ENCODE measurements at places on chromosomes 1 and 21. TPM values are rescaled to one million over a fixed set of nuclear protein-coding genes. Genes with fewer than 3 reads are reported as not detected.

The TGFBR3 gene
- 11.4 TPM for polyA plus RNA-seq

The NHLH1 gene
- not detected for polyA plus RNA-seq

DNA sequence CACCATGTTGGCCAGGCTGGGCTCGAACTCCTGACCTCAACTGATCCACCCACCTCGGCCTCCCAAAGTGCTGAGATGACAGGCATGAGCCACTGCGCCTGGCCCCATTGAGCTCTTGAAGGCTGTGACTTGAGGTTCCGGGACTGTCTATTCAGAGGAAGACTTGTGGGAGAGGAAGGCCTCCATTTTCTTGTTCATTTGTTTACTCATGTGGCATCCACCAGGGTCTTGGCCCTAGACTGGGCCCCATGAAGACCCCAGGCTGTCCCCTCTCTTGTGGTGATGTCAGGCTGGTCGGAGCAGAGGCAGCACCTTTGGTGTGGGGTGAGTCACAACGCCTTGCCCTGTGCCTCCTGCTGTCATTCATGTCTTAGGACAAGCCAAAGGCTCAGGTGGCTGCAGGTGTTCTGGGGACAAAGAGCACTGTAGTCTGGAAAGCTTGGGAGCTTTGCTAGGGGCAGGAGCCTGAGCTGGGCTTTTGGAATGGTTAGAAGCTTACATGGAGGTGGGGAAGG is 224.6 kb upstream of the C1orf174 start:
- H3K27me3 ChIP-seq, result no peaks in the 10 kb centered on the region
- H3K4me1 ChIP-seq, result no peaks in the 10 kb centered on the region
- no peak for DNase-seq
- no peak overlapping the region for H3K4me3 ChIP-seq
- H3K27ac ChIP-seq, result no peak overlapping the region

GRCh38 chr1:119372503-119373086 is 4.0 kb downstream of the HAO2 start:
- no peak for DNase-seq
- no peaks in the 10 kb centered on the region for H3K4me1 ChIP-seq
- H3K36me3 ChIP-seq, result no peaks in the 10 kb centered on the region
- no peak overlapping the region for H3K27ac ChIP-seq
- H3K4me3 ChIP-seq, result no peak overlapping the region
- H3K27me3 ChIP-seq, result no peaks in the 10 kb centered on the region

DNA sequence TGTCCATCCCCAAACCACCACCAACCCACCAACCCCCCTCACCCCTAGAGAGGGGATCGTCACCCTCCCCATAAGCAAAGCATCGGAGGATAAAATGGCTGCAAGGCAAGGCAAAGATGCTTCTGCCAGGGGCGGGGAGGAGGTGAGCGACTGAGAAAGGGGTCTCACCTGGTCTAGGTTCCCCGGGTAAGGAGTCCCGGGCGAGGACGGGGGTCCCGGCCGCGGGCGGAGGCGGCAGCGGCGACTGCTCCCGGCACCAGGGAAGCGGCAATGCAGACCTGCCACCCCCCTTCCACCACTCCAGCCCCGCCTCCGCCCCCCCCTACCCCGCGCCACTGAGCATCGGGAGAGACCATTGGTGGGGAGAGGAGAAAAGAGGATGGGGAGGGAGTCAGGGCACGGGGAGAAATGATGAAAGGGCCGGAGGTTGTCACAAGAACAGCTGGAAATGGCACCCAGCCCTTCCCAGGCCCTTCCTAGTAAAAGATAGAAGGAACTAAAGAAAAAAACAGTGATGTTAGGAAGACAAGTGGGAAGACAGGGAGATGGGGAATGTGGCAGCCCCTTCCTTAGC is at the start of gene SV2A:
Gene SV2A (minus strand): TSS at position 274 of the 574 bp plus-strand sequence. CDS start 4,004 bp downstream, outside the sequence.
- H3K27ac ChIP-seq, result peak within 1 kb of the TSS; percentile 36
- no peaks in the 10 kb centered on the region for H3K36me3 ChIP-seq
- DNase-seq, result peak; percentile 56
- no peaks in the 10 kb centered on the region for H3K27me3 ChIP-seq
- peaks cover 7% of the 10 kb centered on the region for H3K4me1 ChIP-seq

DNA sequence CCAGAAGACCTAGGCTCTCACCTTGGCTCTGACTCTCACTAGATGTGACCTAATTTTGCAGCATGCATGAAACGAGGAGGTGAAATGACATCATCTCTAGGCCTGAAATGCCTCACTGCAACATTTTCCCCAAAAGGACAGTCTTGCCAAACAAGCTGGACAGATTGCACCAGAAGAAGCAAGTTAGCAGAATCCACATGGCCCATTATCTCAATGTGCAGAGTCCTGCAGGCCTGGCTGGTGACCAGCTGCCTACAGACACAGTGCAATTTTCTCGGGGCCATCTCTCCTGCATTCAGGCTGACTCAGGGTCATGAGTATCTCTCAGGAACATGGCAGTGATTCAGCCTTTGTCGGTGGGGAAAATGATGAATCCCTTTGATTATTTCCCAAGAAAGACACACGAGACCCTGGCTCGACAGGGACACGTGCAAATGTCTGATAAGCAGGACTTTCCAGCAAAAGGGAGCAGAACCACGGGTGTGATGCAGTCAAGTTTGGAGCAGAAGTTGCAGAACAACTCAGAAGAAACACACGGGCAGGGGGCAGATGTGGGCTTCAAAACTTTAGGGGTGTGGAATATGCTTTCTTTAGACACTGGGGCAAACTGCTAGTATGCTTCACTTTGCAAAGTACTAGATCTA is 38.7 kb downstream of the TRIM67 start:
- no peak for DNase-seq
- no peaks in the 10 kb centered on the region for H3K27me3 ChIP-seq
- no peak overlapping the region for H3K27ac ChIP-seq
- H3K4me3 ChIP-seq, result no peak overlapping the region
- no peaks in the 10 kb centered on the region for H3K36me3 ChIP-seq
- no peaks in the 10 kb centered on the region for H3K4me1 ChIP-seq

DNA sequence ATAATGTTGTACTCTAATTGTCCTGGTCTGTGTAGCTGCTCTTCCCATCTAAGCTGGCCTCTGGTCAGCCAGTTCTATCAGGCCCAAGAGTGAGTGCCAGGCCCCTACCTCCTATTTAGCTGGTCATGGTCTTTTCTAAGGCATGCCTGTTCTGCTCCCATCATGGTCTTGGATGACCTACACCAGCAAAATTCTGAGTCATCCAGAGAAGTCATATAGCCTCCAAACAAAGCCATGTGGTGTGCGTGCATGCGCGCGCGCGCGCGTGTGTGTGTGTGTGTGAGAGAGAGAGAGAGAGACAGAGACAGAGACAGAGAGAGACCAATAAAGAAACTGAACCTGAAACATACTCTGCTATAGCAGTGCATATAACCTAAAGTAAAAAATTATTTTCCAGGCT is 254.4 kb downstream of the BRINP2 start:
- H3K4me3 ChIP-seq, result no peak overlapping the region
- H3K4me1 ChIP-seq, result no peaks in the 10 kb centered on the region
- DNase-seq, result no peak
- H3K27me3 ChIP-seq, result no peaks in the 10 kb centered on the region

Measured in naive thymus-derived CD4-positive, alpha-beta T cell (primary cell).